ENCODE measurements at places on chromosomes 5 and 9. TPM values are rescaled to one million over a fixed set of nuclear protein-coding genes. Genes with fewer than 3 reads are reported as not detected.

The FOXD4L4 gene
- not detected for total RNA-seq

The TSSK1B gene
- not detected for total RNA-seq

The SLC1A1 gene
- 47.6 TPM for total RNA-seq

The PRRT1B gene
- not detected for total RNA-seq

The GPR151 gene
- not detected for total RNA-seq

The UGT3A1 gene
- not detected for total RNA-seq

The PAEP gene
- total RNA-seq: not detected

The EGR1 gene
- 19.0 TPM for total RNA-seq

The AQP3 gene
- not detected for total RNA-seq

The ADAMTSL2 gene
- 0.11 TPM for total RNA-seq
